ENCODE measurements at places on chromosomes 16 and 17.

DNA sequence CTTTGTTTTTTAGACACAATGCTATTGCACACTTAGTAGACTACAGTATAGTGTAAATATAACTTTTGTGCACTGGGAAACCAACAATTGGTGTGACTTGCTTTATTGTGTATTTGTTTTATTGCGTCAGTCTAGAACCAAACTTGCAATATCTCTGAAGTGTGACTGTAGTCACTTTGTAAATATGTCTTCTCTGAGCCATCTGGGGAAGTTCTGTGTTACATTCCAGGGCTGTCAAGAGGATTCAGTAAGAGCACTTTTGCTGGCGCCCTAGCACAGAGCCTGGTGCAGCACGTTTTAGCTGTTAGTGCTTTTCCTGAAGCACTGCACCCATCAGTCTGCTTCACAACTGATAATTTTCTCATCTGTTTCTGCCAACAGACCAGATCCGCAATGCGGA, 73.2 kb downstream of the NT5M start:
- no peak for DNase-seq

DNA sequence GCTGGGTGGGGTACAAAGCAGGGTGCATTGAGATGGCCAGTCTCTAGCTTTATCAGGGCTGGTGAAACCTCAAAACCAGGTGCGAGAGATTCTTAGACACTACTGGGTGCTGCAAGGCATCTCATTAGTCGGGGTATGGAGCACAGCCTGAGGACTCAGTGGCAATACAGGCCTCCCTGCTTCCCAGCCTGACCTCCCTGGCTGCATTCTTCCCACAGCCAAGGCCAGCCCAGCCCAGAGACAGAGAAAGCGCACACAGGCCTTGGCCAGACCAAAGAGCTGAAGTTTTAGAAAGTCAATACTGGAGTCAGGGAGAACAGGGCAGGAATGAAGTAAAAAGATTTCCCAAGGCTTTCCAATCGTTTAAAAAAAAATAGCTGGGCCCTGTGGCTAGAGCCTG, 12.5 kb downstream of the HNF1B start:
- DNase-seq = no peak

- DNase-seq = no peak
Measured at GRCh38 chr17:28193241-28193640, 125.8 kb upstream of the TMEM97 start.

DNA sequence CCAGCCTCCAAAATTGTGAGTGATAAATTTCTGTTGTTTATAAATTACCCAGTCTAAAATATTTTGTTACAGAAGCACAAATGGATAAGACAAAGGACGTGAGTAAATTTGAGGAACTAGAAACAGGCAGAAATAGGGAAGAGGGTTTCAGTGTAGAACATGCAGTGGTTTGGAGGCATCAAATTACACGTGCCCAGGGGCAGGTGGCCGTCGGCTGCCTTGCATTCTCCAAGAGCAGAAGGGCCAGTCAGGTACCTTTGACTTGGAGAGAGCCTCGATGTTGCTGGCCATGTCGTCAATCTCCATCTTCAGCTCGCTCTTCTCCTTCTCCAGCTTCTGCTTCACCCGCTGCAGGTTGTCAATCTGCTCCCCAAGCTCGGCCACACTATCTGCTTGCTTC, 54.3 kb downstream of the MYH13 start:
- no peak for DNase-seq

DNA sequence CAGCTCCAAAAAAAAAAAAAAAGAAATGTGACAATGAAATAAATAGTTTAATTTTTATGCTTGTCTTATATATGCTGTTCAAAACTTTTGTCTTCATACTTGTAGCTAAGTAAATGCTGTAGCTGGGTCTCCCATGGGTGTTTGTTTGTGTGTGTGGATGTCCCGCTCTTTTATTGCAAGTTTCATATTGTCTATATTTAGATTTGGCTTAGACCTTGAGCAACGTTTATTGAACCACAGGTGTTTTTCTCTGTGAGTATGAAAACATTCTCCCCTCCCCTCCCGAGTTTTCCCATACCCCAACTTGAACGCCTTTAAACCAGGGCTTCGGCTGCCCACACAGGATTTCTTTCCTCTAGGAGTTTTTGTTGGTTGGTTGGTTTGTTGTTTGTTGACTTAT, 45.2 kb downstream of the MFSD11 start:
- DNase-seq = no peak

DNA sequence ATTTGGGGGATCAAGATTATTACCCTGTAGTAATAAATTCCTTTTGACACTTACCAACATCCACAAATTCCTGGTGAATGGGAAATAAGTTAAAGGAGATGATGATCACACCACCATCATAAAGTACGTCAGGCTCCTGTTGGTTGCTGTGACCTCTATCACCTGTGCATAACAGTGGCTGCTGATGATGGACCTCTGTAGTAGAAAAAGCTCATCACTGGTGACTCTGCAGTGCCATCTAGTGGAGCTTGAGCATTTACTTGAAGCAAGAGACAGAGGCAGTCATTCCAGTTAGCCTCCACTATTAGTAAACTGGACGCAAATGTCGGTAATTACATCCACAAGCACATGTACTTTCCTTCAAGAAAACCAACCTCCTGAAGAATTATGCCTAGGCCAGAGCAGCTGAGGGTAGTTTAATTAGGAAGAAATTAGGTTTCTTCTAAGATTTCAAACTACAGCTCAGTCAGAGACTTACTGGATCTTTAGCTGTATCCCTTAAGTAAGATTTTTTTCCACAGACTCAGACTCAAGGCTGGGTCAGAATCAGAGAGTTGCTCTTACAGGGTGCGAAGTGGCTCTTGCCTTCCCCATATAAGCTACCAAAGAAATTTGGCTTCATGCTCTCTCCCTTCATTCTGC, 39.3 kb downstream of the CYB561 start:
- DNase-seq = peak; percentile 85

DNA sequence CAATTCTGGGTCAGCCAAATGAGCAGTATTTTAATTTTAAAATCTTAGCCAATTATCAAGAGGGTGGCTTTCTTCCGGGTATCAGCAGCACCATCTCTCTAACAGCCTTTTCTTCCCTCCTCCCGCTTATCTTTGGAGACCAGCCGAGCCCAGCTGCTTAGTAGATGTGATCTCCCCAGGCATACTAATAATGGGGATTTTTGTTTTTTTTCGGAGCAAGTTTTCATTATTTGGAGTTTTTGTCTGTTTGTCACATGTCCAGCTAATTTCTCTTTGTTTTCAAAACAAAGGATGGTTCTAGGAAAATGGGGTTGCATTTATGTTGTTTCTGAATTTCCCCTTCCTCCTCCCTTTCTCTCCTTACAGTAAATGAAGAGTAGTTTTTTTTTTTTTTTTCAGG, 170.5 kb upstream of the MPHOSPH6 start:
- DNase-seq = no peak

GRCh38 chr16:23207485-23207884, 24.9 kb downstream of the SCNN1G start:
- no peak for DNase-seq

DNA sequence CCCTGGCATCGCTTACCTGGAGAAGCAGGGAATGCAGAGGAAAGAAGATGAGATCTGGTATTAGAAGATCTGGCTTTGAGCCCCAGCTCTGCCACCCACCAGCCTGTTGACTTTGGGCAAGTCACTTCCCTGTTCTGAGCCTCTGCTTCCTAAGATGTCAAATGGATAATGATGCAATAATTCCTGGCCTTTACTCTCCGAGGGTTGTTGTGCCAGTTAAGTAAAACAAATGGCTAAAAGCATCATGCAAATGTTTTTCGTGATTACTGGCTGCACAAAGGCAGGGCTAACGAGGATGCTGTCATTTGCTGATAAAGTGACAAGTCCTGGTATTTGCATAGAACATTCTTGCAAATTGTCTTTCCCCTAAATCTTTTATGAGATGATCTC, 1.3 kb upstream of the ZNF821 start:
- DNase-seq = no peak

- DNase-seq = peak; percentile 37
Measured at GRCh38 chr17:66301864-66302741, at the start of gene PRKCA. TSS of gene PRKCA (plus strand) at chr17:66302613.

- no peak for DNase-seq
Measured at GRCh38 chr17:76784926-76785325, 47.0 kb downstream of the MFSD11 start.

DNA sequence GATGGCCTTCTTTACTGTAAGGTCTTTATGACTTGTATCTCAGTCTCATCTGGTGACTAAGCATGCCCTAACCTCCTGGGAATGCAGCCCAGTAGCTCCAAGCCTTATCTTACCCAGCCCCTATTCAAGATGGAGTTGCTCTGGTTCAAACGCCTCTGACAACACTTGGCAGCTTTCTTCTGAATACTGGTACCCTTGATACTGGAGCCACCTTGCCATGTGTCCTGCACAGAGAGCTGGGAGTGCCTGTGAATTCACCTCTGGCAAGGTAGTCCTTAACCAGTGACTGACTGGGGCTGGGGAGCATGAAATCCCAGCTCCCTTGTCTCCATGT, 17.2 kb downstream of the NUDT7 start:
- DNase-seq = no peak

GRCh38 chr17:14470417-14470816, 169.5 kb downstream of the HS3ST3B1 start:
- no peak for DNase-seq

GRCh38 chr17:18028952-18029540, 9.9 kb downstream of the ATPAF2 start:
- DNase-seq = no peak

GRCh38 chr17:18992454-18993130, 12.0 kb downstream of the FAM83G start:
- no peak for DNase-seq

- no peak for DNase-seq
Measured at GRCh38 chr17:14156689-14157088, 80.0 kb downstream of the CDRT15 start.

DNA sequence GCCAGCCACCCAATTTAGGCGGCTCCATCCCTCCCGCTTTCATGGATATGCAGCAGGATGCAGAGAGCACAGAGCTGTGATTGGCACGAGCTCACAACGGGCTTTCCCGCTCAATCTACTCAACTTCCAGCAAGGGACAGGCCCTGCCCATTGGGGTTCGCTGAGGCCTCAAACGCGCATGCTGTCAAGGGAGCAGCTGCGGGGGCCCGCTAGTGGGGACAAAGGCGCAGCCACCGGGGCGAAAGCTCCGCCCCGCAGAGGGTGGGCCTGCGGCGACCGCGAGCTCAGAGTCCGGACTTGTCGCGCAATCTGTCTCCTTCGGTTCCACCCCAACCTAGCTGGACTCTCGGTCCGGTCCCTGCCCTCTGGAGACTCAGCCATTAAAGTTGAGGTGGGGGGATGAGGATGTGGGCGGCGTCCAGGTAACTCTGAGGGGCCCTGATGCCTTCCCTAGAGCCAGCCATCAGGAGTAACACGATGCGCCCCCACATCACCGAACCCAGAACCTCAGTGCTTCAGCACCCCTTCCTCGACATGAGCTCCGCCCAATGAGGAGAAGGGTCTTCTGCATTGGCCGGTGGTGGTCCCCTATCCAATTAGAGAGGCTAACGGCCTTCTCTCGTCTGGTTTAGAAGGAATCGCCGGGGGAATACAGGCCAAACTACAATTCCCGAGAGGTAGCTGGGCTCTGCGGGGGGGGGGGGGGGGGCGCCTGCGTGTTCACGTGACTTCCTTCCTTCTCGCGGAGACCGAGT, 489 bp upstream of the NFATC3 start:
- peak; percentile 81 for DNase-seq

GRCh38 chr16:64384636-64385035, 737.2 kb downstream of the CDH11 start:
- DNase-seq = no peak

GRCh38 chr17:33040461-33040860, 48.8 kb downstream of the SPACA3 start:
- DNase-seq = no peak

- no peak for DNase-seq
Measured at GRCh38 chr16:14302031-14302398, 230.9 kb downstream of the MRTFB start.

- no peak for DNase-seq
Measured at GRCh38 chr17:7440113-7440833, 961 bp downstream of the FGF11 start.

GRCh38 chr16:23288209-23288608, 13.9 kb upstream of the SCNN1B start:
- no peak for DNase-seq

GRCh38 chr17:28506763-28507487, 777 bp downstream of the FOXN1 start:
- no peak for DNase-seq

DNA sequence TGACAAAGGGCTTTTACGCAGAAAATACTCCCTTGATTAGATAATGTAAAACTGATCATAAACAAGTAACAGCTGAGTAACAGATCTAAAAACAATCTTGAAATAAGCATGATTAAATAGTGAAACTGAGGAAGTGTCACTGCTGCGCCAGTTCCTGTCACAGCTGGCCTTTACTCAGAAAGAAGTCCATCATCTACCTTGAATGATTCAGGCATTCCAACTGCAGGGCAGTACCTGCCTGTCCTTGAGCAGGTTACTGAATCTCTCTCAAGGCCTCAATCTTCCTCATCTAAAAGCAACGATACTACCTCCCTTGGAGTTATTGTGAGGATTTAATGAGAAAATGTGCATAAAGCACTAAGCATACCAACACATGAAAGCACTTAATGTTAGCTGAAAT, 12.7 kb downstream of the PHLPP2 start:
- DNase-seq = no peak

GRCh38 chr16:89426736-89427530, 63.4 kb downstream of the ANKRD11 start:
- no peak for DNase-seq

GRCh38 chr17:35467824-35468223, 19.3 kb upstream of the SLFN13 start:
- DNase-seq = no peak

DNA sequence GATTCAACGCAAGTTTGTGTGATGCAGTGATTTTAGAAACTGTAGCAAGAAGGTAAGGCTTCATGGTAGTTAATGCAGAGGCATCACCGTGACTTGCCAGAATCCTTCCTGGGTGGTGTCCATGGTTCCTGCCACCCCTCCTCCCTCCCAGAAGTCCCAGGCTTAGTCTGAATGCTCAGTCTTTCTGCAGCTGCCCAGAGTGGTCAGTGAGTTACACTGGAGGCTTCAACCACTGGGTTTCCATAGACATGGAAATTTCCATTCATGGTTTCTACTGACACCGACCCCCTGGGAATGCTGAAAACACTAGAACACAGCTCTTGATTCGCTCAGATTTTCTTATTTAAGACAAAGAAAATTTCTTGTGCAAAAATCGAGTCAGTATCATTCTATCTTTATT, 159.4 kb upstream of the HSBP1 start:
- no peak for DNase-seq

DNA sequence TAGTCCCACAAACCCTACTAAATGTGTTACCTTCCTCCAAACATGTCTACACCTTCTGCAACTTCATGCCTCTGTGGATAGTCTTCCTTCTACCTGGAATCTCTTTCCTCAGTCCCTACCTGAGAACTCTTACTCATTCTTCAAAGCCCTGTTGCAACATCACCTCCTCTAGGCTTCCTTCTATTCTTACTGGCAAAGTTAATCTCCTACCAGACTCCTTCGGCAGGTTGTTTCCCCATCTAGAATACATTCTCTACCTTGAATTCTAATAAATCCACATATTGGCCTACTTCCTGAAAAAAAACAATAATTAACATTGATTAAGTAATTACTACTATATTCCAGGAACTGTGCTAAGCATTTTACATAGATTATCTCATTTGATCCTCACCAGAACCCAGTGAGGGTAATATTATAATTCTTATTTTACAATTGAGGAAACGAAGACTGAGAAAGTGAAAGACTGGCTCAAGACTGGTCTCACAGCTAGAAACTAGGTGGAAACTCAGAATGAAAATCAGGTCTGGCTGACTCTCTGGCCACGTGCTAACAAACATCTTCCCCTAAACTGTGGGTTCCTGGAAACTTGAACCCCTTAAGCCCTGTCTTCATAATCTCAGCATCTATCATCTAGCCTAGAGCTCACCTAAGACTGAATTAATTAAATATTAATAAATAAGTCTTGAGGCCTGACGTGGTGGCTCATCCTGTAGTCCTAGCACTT, 4.6 kb upstream of the STAT3 start:
- no peak for DNase-seq

Data from hematopoietic multipotent progenitor cell treated with erythropoietin and hydrocortisone succinate and interleukin-3 and kit ligand, for 15 days (in vitro differentiated cells).